NCI-H1436 treated with DMSO at 0.1 percent for 48 hours (cell line): ENCODE measurements at places on chromosomes 6 and 20.

GRCh38 chr6:3280866-3281465 lies 22.2 kb downstream of the PSMG4 start:
- DNase-seq, result no peak

GRCh38 chr6:64415926-64416325 lies 780.3 kb downstream of the PHF3 start:
- DNase-seq, result no peak

GRCh38 chr6:63864061-63864460 lies 228.5 kb downstream of the PHF3 start:
- DNase-seq, result no peak

DNA sequence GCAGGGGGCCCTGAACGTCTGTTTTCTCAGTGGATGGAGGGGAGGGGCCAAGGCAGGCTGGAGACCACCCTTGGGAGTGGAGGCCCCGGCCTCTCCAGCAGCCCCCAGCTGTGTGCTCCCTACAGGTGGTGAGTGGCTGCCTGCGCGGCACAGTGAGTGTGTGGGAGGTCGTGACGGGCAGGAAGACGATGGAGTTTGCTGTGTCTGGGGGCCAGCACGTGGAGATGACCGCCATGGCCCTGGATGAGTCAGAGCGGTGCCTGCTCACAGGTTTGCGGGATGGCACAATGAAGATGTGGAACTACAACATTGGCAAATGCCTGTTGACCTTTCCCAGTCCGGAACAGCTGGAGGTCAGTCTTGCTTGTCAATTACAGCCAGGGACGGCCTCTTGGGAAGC lies 52.6 kb downstream of the EFCAB8 start:
- no peak for DNase-seq

DNA sequence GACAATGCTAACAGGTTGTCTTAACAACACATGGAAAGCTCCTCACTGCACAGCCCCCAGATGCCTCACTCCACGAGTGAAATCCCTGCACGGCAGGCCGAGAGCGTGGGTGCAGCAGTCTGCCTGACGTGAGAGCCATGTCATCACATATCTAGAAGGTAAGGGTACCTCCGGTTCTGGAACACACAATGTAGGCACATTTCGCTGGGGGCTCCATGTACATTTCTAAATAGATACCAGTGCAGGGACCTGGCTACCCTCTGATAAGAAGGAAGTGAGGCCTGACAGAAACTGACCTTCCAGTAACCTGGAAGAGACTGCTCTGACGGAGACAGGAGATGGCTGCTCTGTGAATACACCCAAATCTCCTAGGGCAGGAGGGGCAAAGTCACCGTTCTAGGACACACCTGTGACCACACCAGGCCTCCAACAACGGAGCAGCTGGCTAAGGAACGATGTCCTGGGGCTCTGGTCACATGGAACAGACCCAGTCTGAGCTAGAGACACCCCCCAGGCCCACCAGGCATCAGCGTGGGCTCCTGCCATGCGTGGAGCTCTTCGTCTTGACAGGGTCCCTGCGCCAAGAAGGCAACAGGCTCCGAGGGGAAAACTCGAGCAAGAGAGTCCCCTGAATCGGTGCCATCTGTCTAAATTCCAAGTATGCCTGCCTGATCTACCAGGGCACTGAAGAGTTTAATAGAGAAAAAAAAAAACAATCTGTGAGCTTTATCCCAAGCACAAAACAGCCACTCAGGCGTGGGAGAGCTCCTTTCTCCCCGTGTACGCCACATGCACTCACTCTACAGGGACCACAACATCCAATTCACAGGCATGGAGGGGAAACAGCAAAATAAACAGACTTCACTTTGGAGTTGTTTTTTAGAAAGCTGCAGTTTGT lies 27.5 kb downstream of the RNASET2 start:
- DNase-seq, result no peak

DNA sequence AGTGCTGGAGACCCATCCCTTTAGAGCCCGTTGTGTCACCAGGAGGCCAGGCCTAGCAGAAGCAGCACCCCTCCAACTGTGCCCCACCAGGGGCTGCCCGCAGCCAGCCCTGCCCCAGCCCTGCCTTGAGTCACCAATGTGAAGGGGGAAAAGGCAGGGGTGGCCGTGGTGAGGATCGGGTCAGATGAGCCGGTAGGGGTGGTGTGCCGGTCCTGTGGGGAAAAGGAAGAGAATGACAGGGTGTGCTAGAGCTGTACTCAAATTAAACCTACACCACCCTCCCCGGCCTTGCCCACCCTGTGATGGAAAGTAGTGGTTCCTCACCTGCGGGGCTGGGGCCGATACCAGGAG lies 3.1 kb downstream of the SAPCD1 start:
- no peak for DNase-seq

GRCh38 chr6:15739867-15740266 lies 77.0 kb upstream of the DTNBP1 start:
- no peak for DNase-seq

GRCh38 chr6:107235511-107235910 lies 120.2 kb upstream of the BEND3 start:
- no peak for DNase-seq

GRCh38 chr6:115583290-115583689 lies 477.4 kb downstream of the FRK start:
- no peak for DNase-seq

GRCh38 chr6:163343609-163344008 lies 70.9 kb upstream of the QKI start:
- no peak for DNase-seq

DNA sequence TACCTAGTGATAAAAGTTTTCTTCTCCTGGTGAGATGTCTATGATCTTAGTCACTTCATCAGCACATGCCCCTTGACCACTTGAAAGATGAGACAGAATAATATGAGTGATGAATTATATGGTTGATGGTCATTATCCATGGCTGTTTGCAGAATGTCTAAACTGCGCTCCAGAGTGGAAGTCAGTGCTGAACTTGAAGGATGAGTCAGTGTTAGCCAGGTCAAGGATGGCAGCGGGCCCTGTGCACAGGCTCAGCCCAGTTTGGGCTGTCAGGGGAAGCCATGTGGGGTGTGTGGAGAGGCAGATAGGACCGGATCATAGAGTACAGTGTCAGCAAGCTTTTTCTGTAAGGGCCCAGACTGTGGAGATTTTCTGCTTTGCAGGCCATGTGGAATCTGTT lies 67.2 kb upstream of the KIF25 start:
- no peak for DNase-seq

GRCh38 chr20:52524861-52525260 lies 333.3 kb upstream of the ZFP64 start:
- no peak for DNase-seq

DNA sequence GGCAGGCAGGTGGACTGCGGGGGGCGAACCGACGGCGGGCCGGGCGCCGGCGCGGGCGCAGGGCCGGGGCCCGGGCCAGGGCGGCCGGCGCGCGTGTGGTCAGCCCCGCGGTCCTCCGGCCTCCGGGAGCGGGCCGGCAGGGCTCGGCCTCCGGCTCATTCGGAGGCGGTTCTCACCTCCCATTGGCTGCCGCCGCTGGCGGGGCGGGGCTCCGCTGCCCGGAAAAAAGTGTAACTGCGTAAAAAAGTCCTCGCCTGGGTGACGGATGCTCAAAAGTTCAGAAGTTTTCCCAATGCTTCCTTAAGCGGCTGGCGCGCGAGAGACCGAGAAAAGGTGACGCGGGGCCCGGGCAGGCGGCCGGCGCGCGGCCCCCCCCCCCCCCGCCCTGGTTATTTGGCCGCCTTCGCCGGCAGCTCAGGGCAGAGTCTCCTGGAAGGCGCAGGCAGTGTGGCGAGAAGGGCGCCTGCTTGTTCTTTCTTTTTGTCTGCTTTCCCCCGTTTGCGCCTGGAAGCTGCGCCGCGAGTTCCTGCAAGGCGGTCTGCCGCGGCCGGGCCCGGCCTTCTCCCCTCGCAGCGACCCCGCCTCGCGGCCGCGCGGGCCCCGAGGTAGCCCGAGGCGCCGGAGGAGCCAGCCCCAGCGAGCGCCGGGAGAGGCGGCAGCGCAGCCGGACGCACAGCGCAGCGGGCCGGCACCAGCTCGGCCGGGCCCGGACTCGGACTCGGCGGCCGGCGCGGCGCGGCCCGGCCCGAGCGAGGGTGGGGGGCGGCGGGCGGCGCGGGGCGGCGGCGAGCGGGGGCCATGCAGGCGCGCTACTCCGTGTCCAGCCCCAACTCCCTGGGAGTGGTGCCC lies at the start of gene FOXC1:
Gene FOXC1, plus strand, starts transcription at position 268 of the 849 bp plus-strand sequence. Its CDS starts 531 bp downstream, at position 799.
- no peak for DNase-seq

- no peak for DNase-seq
Measured at GRCh38 chr6:24228123-24228522, 102.1 kb downstream of the NRSN1 start.

DNA sequence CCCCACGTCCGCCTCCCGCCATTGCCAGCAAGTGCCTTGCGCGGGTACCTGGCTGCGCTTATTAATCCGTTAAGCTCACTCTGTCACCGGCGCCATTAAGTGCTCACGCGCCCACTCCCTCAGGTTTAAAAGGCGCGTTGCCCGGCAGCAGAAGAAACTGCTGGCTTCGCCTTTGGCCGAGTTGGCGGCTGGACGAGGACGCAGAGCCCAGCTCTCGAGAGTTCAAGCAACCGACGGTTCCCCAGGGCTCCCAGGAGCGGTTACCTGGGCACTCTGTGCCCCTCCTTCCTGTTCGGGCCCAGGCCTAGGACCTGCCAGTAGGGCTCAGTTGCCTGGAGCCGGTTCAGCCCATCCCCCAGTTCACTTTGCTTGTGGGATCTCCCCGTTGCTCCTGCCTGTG lies at the start of gene GGTLC1:
Gene GGTLC1, minus strand, starts transcription at position 219 of the 400 bp plus-strand sequence. CDS start 2,168 bp downstream, outside the sequence.
- no peak for DNase-seq

DNA sequence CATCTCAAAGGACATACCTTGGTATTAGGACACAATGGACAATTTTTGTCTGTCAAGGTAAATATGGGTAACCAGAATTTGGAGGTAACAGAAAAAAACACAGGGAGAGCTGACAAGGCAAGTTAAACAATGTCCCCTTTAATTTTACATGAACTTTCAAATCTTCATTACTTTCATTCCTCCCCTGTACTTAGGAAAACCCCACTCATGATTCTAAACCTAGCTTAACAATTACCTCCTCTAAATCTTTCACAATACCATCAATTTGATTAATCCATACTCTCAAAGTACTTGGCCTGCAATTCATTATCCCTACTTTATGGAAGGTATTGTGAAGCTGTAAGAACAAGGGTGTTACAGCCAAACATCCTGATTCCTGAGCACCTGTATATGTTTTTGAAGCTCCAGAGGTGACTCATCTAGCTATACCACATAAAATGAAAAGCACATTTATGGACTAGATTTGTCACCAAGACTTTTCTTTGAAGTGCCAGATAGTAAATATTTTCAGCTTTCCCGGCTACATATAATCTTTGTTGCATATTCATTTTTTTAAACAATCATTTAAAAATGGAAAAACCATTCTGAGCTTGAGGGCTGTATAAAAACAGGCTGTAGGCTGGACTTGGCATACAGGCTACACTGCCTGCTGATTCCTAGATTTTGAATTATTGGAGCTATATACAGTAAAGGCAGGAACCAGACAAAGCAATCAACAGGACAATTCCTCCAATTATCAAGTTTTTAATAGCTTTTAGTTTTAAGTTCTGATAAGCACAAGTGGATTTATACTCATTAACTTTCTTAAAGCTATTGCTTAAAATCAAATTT lies 22.9 kb downstream of the DEK start:
- no peak for DNase-seq

DNA sequence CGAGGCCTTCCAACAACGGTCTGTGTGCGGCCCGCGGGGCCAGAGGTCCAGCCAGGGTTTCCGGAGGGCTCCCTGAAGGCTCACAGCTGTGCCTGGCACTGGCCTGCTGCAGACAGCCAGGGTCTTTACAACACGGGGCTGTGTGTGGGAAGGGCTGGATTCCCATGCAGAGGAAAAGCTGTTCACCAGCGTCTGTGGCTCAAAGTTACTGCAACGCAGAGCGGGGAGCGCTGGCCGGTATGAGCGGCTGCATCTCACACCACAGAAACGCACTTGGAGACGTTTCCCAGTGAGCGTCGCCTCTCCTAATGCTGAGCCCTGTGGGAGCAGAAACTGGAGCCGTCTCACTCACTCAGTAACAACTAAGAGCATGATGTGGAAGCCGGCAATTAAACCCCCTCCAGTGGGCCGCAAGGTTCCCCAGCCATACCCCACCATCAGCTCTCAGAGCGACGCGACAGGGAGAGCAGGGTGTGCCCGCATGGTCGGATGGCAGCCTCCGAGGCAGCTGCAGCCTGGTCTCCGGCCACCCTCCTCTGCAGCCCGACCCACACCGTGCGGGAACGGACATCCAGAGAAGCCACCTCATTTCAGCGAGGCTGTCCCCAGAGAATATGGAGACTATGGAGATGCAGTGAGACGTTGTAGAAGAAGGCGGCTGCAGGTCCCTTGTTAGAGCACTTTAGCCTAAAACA lies 42.6 kb downstream of the DLL1 start:
- DNase-seq, result no peak

DNA sequence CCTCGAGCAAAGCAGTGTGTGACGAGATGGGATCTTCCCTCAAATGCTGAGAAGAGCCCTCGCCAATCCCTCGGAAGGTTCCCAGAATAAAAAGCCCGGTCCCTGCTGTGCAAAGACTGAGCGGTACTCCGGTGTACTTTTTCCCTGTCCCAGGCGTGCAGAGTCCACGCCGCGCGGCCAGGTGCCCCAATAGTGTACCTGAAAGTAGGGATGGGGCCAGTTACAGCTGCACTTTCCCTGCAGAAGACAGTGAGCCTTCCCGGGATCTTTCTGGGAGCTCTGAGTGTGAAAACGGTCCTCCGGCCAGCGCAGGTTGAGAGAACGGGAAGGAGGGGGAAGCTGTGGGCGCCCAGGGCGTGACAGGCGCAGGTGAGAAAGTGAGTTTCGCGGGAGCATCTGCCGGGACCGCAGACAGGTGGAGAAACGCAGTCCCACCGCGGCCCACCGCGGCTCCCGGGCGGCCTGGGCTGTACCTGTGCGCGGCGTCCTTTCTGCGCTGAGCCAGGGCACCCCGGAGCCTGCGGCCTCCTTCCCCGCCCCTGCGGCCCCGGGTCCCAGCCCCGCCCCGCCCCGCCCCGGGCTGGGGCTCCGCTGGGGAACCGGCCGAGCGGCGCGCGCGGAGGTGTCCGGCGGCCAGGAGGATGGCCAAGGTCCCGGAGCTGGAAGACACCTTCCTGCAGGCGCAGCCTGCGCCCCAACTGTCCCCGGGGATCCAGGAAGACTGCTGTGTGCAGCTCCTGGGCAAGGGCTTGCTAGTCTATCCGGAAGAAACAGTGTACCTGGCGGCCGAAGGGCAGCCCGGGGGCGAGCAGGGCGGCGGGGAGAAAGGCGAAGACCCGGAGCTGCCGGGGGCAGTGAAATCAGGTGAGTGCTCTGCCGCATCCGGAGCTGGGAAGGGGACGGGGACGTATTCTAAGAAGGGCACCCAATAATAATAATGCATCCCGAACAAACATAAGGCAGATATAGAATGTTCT lies at the start of gene RFX6:
Gene RFX6, plus strand, starts transcription at position 608 of the 977 bp plus-strand sequence. Its CDS starts 34 bp downstream, at position 642.
- DNase-seq, result no peak

- DNase-seq, result no peak
Measured at GRCh38 chr6:42332916-42333315, 115.3 kb upstream of the MRPS10 start.
